ENCODE measurements at places on chromosomes 5 and 9.

DNA sequence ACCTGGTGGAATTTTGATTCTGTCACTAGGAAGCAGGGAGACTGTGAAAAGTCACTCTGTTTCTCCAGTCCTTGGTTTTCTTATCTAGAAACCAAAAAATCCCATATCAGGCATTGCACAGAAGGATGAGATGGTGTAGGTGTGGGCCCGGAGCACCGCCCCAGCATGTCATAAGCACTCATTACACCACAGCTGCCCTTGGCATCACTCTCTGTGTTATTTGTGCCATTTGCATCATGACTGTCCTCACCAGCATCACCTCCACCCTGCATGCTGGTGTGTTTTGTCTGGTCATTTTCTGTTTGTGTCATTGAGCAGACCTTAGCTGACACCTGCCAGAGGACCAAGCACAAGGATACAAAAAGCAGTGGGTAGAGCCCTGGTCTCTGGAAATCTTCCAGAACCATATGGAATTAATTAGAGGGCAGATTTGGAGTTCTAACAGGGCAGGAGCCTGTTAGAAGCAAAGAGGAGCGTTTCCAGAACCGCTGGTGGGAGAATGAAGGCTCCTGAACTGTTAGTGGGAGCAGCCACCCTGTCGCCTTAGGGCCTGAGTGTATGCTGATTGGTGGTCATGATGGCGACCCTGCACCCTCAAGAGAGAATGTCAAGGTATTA, 99.3 kb downstream of the AMBP start:
- DNase-seq, result no peak

DNA sequence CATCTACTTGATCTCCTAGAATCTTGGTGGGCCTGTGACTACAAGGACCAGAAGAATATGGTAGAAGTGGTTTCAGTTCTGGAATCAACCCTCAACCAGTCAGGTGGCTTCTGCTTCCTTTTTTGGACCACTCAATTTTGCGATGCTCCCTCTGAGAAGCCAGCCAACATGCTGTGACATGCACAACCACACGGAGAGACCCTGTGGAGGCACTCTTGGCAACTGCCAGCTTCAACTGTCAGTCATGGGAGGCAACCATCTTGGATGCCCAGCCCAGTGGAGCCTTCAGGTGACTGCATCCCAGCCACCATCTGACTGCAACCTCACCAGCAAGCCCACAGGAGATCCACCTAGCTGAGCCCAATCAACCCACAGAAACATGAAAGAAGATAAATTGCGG, 137.3 kb downstream of the FAM114A2 start:
- no peak for DNase-seq

- DNase-seq, result no peak
Measured at GRCh38 chr5:36651761-36652685, 45.6 kb downstream of the SLC1A3 start.

DNA sequence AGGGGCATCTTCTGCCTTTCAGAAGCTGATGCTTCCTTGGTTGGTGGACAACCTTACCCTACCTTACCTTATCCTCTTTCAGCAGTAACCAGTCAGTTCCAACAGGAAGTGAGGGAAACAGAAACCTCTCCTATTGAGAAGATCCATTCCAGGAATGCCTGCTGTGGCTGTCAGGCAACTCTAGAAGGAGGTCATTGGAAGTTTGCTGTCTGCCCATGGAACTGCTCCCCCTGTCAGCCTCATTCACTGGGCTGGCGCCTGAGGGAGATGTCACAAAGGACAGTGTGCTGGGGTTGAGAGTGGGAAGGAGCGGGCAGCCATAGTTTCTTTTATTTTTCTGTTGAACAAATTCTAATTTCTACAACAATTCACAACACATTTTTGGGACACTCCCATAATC, 54.7 kb downstream of the IRX1 start:
- no peak for DNase-seq

GRCh38 chr9:73753171-73753570, 601.5 kb downstream of the ANXA1 start:
- DNase-seq, result no peak

GRCh38 chr9:97558701-97559101, 57.2 kb downstream of the TMOD1 start:
- no peak for DNase-seq

- peak; percentile 78 for DNase-seq
Measured at GRCh38 chr5:38193015-38193581, 65.3 kb upstream of the EGFLAM start.

- DNase-seq, result no peak
Measured at GRCh38 chr5:103218164-103218563, 40.4 kb upstream of the MACIR start.

GRCh38 chr9:113614843-113615648, 151.5 kb downstream of the RGS3 start:
- DNase-seq, result peak; percentile 85

DNA sequence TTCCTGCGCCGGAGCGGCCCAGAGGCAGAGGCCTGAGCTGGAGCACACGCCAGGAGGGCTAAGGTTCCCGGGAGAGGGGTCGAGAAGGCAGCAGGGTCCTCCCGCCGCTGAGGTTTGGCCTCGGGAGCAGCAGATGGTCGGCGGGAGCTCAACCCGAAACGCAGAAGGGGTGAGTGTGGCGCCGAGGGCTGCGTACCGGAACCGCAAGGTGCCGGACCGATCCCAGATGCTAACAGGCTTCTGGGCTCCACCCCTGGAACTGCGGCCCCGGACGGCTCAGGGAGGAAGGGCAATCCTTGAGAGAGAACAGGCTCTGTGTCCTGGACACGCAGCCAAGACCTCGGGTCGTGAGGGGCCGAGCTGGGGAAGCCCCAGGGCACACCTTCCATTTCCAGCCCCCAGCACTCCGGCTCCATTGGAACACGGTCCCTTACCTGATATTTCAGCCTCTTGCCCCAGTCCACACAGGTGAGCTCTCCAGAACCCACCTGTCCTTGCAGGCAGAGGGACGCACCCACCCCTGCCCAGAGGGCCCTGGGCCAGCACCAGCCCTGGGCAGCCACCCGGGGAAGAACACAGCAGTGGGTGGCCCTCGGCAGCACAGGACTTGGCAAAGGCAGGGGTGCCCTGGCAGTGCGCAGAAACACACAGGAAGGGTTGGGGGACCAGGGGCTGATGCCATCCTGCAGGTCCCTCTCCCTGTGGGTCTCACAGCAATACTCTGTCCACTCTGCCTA, 1.4 kb downstream of the LHX3 start:
- DNase-seq, result no peak

DNA sequence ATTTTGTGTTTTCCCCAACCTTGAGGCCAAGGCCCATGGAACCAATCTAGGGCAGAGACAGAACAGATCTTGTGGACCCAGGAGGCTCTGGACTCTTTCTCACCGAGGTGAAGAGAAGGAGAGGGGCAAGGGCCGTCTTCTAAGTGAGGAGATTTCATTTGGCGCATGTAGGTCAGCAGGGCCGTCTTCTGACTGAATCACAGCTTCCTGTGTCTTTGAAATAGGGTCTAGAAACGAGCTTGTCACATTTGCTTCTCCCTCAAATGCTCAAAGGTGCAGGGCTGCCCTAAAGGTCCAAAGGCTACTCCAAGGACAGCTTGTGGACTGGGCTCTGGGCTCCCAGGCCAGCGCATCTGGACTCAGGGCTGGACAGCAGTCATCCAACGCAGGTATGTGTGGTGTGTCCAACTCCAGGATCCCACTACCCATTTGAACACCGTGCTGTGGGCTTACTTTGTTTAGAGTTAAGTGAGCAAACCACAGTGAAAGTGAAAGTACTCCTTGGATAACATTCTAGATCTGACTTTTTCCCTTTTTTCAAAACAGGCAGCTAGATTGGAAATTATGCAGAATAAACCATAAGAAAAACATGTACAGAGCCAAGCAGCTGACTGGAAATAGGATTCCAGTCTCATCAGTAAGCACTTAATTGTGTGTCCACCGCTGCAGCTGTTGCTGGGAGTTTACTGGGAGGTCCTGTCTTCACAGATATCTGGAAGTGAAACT, 357.0 kb downstream of the GADD45G start:
- DNase-seq, result no peak

GRCh38 chr5:6752236-6752635, 39.0 kb downstream of the TENT4A start:
- DNase-seq, result no peak

DNA sequence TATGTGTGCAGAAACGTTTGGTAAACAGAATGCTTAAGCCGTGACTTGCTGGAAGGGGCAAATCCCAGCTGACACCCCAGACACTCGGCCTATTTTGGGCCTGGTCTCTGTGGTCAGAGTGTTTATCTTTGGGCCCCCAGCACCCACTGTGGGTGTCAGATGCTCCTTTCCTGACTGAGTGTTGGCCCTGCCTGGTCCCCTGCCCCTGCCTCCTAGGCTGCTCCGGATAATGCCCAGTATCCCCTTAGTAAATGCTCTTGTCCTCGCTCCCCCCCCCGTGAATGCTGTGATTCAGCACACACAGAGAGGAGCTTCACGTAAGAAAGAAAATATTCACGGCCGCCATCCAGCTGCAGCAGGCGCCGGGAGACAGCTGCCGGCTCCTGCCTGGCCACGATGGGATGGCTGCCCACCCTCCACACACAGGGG, 11.3 kb upstream of the ANGPTL2 start:
- DNase-seq, result peak; percentile 86

GRCh38 chr5:109028608-109029299, 281.1 kb downstream of the FER start:
- DNase-seq, result no peak

DNA sequence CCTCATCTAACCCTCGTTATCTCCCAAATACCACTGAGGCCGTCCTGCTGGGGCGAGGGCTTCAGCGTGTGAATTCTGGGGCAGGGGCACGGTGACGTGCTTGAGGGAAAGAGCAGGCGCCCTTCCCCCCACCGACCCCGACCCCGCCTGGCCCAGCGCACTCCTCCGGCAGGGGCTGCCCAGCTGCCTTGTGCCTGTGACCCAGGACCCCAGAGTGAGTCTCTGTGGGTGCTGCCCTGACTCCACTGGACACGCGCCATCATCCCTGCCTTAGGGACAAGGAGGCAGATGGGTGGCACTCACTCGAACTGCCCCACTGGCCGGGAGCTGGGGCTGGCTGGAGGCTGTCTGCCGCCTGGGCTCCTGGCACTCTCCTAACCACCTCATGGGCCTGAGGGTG, 136.2 kb upstream of the LPCAT1 start:
- DNase-seq, result peak; percentile 52

DNA sequence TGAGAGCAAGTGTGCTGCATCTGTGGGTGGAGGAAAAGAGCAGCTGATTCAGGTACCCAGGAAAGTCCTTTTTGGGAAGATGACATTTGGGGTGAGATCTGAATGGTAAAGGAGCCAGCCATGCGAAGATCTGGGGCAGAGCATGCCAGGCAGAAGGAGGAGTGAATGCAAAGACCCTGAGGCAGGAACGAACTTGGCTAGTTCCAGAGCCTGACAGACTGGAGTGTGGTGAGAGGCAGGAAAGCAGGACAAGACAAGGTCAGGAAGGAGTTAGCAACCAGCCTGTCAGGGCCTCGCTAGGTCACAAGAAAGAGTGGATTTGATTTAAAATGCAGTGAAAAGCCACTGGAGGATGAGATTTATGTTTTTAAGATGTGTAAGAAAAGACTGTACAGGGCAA, 28.2 kb downstream of the RGS7BP start:
- DNase-seq, result no peak

GRCh38 chr9:69371001-69371400, 46.0 kb downstream of the ENTREP1 start:
- no peak for DNase-seq

GRCh38 chr5:75335952-75336614, 937 bp upstream of the HMGCR start:
- DNase-seq, result no peak

DNA sequence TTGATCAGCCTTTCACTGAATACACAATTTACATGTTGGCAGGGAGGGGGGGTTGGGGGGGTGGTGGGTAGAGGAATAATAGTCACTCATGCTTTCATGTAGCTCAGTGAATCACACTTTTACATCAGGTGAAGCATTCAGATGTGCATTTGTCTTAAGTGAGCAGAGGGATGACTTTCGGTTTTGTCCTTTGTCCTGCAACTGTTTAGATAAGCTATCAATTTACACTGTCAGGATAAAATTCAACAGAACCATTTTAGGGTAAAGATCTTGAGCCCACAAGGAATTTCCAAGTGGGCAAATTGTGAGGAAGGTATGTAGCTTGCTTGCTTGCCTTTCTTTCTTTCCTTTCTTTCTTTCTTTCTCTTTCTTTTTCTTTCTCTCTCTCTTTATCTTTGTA, 576.2 kb downstream of the MTRR start:
- no peak for DNase-seq

- no peak for DNase-seq
Measured at GRCh38 chr9:71765693-71766092, 2.6 kb downstream of the CEMIP2 start.

- no peak for DNase-seq
Measured at GRCh38 chr5:64688391-64688790, 1.9 kb upstream of the SHISAL2B start.

DNA sequence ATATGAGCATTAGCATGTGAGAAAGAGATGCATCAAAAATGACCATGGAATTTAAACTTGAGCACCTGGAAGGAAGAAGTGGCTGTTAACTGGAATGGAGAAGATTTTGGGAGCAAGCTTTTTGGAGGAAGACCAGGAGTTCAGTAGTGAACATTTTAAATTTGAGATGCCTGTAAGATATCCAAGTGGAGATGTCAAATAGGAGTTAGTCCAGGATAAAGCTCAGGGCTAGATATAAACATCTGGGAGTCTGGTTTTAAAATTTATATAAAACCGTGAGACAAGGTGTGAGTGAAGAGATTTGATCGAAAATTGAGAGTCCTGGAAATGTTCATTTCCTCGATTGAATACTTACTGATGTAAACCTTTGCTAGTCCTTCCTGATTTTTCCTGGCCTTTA, 217.5 kb downstream of the ZSWIM6 start:
- no peak for DNase-seq

DNA sequence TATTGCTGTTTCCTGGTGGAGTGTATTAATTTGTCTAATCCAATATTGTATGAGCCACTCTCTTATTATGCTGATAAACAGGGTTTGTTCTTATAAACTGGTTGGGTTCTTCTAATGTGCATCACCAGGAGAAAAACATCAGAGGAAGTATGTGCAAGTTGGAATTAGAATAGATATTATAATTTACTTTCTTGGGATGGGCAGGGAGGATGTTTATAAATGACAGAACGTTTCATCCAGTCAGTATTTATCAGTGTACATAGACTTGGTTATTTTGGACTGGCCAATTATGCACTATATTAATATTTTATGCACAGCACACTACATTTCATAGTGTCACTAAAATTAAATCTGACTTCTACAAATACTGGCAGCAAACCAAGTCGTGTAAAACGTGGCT, 495.8 kb downstream of the PSAT1 start:
- DNase-seq, result no peak

- DNase-seq, result no peak
Measured at GRCh38 chr9:97910357-97910756, 11.9 kb downstream of the TRMO start.

DNA sequence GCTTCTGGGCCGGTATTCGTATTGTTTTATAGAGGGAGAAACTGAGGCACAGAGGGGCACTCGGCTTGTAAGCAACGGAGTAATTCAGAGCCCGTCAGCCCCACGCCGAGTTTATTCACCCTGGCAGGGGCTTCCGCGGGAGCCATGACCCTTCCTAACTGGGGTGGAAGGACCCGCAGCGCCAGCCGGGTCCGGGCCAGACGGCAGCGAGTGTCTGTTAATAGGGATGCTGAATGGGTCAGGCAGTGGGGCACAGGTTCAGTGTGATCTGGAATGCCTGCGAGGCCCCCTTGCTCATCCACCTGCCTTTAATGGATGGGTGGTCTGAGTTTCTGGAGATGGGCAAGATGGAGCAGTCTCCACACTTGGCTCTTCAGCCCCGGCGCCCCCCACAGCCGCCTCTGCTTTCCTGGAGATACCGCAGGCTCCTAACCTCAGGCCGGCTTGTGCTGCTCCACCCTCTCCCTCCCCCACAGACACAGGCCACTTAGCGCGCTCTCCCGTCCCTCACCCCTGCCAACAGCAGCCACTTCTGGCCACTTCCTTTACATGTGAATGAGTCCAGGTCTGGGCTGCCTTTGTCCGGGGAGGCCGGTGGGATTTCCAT, 147.1 kb downstream of the ERCC6L2 start:
- DNase-seq, result peak; percentile 88
